CD14-positive monocyte (primary cell): ENCODE measurements at places on chromosomes 5 and 9. TPM values are rescaled to one million over a fixed set of nuclear protein-coding genes. Genes with fewer than 3 reads are reported as not detected.

The GABRA6 gene
- polyA plus RNA-seq: not detected in 2 replicates

DNA sequence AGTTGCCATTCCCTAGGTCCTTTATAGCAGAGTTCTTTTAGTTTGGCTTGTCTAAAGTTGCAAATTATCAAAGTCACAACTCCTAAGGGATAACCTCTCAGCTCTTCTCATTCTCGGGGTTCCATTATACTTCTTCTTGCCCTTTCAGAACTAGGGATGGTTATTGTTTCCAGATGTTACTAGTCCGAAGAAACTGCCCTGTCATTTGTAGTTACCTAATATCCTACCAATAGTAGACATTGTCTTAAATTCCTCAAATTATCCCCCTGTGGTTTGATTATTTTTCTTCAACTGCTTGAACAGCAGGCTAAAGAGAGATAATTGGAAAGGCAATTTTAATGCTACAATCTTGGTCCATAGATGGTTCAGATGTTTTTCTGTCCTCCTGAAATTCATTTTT lies 709.8 kb downstream of the KCTD16 start:
- no peak overlapping the region for H3K4me3 ChIP-seq
- H3K27me3 ChIP-seq: no peaks in the 10 kb centered on the region
- DNase-seq: no peak
- no peaks in the 10 kb centered on the region for H3K4me1 ChIP-seq
- H3K36me3 ChIP-seq: no peaks in the 10 kb centered on the region
- H3K27ac ChIP-seq: no peak overlapping the region

- no peaks in the 10 kb centered on the region for H3K36me3 ChIP-seq
- no peak for DNase-seq
- no peaks in the 10 kb centered on the region for H3K27me3 ChIP-seq
These were observed 21.2 kb upstream of the PIK3R1 start for GRCh38 chr5:68194386-68194785.

DNA sequence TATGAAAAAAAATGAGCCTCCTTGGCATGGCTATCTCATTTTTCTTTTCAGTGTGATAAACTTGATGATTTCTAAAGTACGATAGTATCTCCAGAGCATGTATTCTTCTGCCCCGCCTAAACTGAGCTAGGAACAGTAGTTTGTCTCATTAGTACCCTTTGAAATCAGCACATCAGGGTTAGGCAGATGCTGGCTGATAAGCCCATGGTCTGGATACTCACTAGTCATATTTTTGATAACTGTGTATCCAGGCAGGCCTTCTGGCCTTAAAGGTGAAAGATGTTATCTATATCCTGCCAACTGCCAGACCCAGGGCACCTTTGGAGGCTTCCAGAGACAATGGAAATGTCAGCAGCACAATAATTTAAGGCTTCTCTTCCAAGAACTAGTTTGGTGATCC lies 103.8 kb downstream of the GIN1 start:
- no peaks in the 10 kb centered on the region for H3K4me1 ChIP-seq
- no peak overlapping the region for H3K27ac ChIP-seq
- DNase-seq: no peak
- H3K36me3 ChIP-seq: no peaks in the 10 kb centered on the region
- no peak overlapping the region for H3K4me3 ChIP-seq

The MAT2B gene
- 142 TPM for polyA plus RNA-seq

DNA sequence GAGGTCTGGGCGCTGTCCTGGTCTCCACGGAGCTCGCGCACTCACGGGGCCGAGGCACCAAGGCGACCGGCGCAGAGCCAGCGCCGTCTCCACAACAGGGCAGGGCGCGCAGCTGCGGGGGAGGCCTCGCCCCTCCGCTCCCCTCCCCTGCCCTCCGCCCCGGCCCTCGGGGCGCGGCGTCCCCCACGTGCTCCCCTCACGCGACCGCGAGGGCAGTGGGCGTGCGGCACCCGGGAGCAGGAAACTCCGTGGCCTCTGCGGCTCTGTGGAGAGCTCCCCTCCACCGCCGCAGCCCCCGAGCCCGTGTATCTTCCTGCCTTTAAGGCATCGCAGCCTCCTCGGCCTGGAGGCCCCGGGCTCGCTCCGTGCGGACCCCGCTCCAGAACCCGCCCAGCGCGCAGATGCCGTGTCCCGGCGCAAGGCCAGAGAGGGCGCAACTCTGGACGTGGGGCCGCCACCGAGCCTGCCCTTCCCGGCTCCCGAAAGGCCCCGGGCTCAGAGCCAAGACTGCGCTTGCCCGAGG lies 708 bp upstream of the TUBB4B start:
- no peaks in the 10 kb centered on the region for H3K27me3 ChIP-seq
- peaks cover 19% of the 10 kb centered on the region for H3K36me3 ChIP-seq
- H3K4me1 ChIP-seq: peaks cover 63% of the 10 kb centered on the region
- H3K4me3 ChIP-seq: peak overlapping the region; percentile 52

DNA sequence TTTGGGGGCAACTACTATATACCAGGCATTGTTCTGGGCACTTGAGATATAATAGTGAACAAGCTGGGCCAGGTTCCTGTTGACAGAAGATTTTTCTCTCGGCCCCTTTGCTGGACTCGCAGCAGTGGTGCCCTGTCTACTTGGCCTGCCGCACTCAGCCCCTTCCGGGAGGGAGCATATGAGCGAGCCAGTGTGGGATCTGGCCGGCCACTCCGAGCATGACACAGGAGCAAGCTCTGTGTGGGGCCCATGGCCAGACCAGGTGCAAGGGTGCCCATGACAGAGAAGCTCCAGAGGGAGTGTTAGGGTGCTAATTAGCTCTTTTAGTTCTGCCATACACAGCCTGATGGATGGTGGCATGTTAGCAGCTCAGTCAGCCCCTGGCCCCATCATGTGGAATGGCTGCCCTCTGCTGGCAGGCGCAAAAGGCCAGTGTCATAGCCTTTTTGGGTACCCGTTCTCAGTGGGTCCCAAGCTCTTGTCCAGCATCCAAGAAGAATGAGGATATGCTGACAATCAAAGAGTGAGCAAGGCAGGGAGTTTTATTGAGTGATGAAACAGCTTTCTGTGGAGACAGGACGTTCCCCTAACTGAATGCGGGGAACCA lies 9.3 kb upstream of the KIF4B start:
- no peak overlapping the region for H3K4me3 ChIP-seq
- DNase-seq: peak; percentile 5
- H3K27ac ChIP-seq: no peak overlapping the region
- no peaks in the 10 kb centered on the region for H3K4me1 ChIP-seq

The KCNIP1 gene
- polyA plus RNA-seq: not detected

The NUTM2F gene
- polyA plus RNA-seq: not detected

DNA sequence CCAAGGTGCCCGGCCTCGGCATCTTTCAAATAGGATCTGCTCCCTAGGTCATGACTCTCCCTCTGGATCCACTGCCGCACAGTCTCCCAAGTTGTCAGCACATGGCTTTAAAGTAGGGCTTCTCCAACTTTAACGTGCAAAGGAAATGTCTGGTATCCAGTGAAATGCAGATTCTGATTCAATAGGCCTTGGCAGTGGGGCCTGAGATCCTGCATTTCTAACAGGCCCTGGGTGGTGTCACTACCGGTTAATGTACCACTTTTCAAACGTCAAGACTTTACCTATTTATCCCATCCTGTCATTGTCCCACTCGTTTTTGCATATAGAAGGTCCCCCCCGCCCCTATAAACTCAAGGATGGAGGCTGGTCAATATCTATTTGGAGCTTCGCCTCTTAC lies 137.6 kb upstream of the ZNF618 start:
- no peak for DNase-seq
- H3K4me1 ChIP-seq: no peaks in the 10 kb centered on the region
- H3K27ac ChIP-seq: no peak overlapping the region
- no peaks in the 10 kb centered on the region for H3K36me3 ChIP-seq

The KCNT1 gene
- polyA plus RNA-seq: not detected in 2 replicates

The ARL15 gene
- polyA plus RNA-seq: 27.6 TPM

The IL13 gene
- polyA plus RNA-seq: not detected

- no peaks in the 10 kb centered on the region for H3K36me3 ChIP-seq
- no peak overlapping the region for H3K4me3 ChIP-seq
- no peak for DNase-seq
- H3K27me3 ChIP-seq: no peaks in the 10 kb centered on the region
- H3K4me1 ChIP-seq: no peaks in the 10 kb centered on the region
These were observed 114.0 kb downstream of the ADAMTS2 start for GRCh38 chr5:179231309-179231708.

- H3K4me1 ChIP-seq: peaks cover 3% of the 10 kb centered on the region
- no peaks in the 10 kb centered on the region for H3K27me3 ChIP-seq
- H3K27ac ChIP-seq: no peak overlapping the region
- no peak for DNase-seq
These were observed 139.6 kb downstream of the ZCCHC7 start for GRCh38 chr9:37259951-37260350.

DNA sequence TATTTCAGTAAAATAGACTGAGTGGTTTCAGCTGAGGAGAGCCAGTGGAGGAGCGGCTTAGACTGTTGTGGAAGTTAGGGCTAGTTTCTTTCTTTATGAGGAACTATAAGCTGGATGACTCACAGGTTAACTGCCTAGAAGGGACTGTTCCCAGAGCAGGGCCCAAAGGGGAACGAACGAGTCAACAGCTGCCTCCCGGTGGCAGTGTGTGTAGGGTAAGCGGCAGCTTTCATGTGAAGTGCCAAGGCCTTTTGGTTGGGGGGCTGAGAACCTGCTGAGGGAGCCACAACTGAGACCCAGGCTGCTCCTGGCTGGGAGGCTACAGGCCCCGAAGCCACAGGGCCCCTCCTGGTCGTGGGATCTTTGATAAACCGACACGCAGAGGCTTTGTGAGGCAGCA lies 7.0 kb downstream of the SQSTM1 start:
- peak; percentile 84 for DNase-seq
- H3K27ac ChIP-seq: peak overlapping the region; percentile 73

GRCh38 chr5:171029401-171029800 lies 167.6 kb downstream of the RANBP17 start:
- no peaks in the 10 kb centered on the region for H3K4me1 ChIP-seq
- no peaks in the 10 kb centered on the region for H3K36me3 ChIP-seq
- DNase-seq: no peak
- no peaks in the 10 kb centered on the region for H3K27me3 ChIP-seq
- H3K27ac ChIP-seq: no peak overlapping the region
- no peak overlapping the region for H3K4me3 ChIP-seq

- no peaks in the 10 kb centered on the region for H3K36me3 ChIP-seq
- no peaks in the 10 kb centered on the region for H3K27me3 ChIP-seq
- no peak overlapping the region for H3K4me3 ChIP-seq
- no peaks in the 10 kb centered on the region for H3K4me1 ChIP-seq
- no peak for DNase-seq
These were observed 723.8 kb upstream of the EDIL3 start for GRCh38 chr5:85108471-85108870.

The TMEM174 gene
- polyA plus RNA-seq: not detected in 2 replicates

DNA sequence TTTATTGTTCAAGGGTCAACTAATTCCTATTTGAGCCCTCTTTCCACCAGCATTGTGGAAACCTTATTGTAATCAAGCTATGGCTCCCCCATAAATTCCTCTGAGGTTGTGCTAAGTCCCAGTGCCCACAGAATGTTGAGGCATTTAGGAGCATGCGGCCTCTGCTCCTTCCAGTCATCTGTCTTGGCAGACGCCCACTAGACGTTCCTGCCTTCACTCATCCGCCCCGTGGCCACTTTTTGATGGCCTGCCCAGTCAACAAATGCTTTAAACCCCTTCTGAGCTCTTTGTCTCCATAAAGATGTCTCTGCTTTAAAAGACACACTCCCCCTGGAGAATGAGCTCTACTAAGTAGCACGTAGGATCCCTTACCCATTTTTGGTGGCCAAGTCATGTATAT lies 104.7 kb downstream of the GAS1 start:
- DNase-seq: no peak
- H3K27me3 ChIP-seq: no peaks in the 10 kb centered on the region
- no peaks in the 10 kb centered on the region for H3K4me1 ChIP-seq
- no peak overlapping the region for H3K4me3 ChIP-seq
- no peak overlapping the region for H3K27ac ChIP-seq
- H3K36me3 ChIP-seq: no peaks in the 10 kb centered on the region

DNA sequence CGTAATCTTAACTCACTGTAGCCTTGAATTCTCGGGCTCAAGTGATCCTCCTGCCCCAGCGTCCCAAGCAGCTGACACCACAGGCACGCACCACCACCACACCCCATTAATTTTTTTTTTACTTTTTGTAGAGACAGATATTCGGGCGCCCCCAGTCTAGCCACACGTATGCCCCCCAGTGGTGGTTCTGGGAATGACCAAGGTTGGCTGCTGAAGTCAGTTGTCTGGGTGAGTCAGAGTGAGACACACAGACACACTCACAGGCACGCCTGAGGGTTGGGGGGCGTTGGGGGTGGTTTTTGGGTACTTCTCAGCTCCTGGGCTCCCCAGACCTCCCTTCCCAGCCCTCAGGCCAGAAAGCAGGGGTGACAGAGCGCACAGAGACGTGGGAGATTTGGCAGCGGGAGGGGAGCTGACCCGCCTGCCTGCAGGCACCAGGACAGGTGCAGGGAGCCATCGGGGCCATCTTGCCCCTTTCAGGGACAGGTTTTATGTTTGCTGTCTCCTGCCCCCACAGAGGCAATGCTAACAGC lies 4.2 kb upstream of the ENTPD8 start:
- no peak overlapping the region for H3K27ac ChIP-seq
- H3K36me3 ChIP-seq: peaks cover 9% of the 10 kb centered on the region
- H3K4me3 ChIP-seq: no peak overlapping the region
- peak; percentile 91 for DNase-seq

The ZBTB26 gene
- 0.42 TPM for polyA plus RNA-seq

The GPSM1 gene
- polyA plus RNA-seq: 0.73 TPM

- H3K27ac ChIP-seq: no peak overlapping the region
- peaks cover 3% of the 10 kb centered on the region for H3K27me3 ChIP-seq
- peak; percentile 45 for DNase-seq
- H3K36me3 ChIP-seq: no peaks in the 10 kb centered on the region
These were observed 4.1 kb upstream of the DNAJB5 start for GRCh38 chr9:34985311-34985899.

GRCh38 chr5:5179597-5179996 lies 39.5 kb downstream of the ADAMTS16 start:
- no peaks in the 10 kb centered on the region for H3K36me3 ChIP-seq
- no peak for DNase-seq
- no peaks in the 10 kb centered on the region for H3K27me3 ChIP-seq
- H3K4me3 ChIP-seq: no peak overlapping the region
- H3K4me1 ChIP-seq: no peaks in the 10 kb centered on the region
- H3K27ac ChIP-seq: no peak overlapping the region

DNA sequence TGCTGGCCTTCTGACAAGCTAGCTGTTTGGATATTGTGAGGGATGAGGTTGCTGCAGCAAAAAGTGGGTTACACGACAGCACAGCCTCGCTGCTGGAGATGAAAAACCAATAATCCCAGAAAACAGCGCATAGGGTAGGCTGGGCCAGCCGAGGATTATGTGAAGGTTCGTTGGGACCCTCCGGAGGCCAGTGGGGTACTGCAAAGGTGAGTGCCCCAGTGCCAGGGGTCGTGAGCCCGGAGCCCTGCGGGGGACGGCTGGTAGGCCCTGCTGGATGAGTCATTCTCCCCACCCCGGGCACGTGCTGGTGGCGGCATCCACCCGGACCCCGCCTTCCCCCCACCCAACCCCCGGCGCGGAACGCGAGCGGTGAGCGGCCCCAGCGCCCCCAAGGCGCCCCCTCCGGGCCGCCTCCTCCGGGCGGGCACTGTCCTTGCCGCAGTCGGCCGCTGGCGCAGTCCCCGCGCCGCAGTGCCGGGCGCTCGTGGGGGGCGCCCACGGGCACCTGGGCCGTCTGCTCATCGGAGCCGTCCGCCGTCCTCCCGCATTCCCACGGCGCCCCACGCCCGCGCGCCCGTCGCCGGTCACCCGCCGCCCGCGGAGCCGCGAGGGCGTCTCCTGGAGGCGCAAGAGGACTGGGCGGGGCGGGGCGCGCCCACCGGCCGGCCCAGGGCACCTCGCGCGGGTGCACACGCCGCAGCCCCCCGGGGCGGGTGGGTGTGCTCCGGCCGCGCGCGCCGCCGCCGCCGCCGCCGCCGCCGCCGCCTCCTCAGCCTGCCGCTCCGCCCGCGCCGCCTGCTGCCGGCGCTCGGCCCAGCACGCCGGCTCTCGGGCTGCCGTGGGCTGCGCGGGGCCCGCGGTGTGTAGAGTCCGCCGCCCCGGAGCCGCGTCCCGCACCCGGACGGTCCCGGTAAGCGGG lies at the start of gene PHF24:
TSS of gene PHF24 (plus strand) at position 794 of the 919 bp plus-strand sequence. CDS start 13,014 bp downstream, outside the sequence.
- H3K4me1 ChIP-seq: peaks cover 11% of the 10 kb centered on the region
- H3K27me3 ChIP-seq: peaks cover 77% of the 10 kb centered on the region
- no peak for DNase-seq
- no peak within 1 kb of the TSS for H3K27ac ChIP-seq
